ENCODE measurements at places on chromosomes 7 and 10. TPM values are rescaled to one million over a fixed set of nuclear protein-coding genes. Genes with fewer than 3 reads are reported as not detected.

DNA sequence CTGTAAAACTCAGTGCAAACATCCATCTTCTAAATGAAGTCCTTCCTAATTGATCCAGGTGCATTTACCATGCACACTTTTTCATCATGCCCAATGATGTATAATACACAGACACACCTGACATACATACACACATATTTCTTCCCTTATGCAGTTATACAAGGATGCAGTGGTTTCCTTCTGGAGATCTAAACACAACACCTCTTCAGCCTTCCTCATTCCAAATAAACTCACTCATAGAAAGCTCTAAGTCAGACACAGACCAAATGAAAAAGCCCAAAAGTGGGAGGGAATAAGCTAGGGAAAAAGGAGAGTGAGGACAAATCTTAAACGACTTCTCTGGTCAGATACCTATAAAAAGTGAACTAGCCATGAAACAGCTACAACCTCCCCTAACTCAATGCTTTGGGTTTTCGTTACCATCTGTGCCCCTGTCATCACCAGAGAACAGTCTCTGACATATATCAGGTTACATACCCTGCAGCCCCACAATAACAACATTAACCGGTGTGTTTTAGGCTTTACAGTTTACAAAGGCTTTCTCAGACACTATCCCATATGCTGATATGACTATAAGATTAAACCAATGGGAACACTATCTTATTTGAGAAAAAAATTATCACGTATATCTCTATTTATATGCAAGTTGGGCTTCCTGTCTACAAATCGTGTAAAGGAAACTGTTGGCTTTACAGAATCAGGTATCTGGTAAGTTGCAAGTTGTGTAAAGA, 675.2 kb downstream of the PHTF2 start:
- DNase-seq = no peak

GRCh38 chr10:123771877-123772644, 105.9 kb downstream of the GPR26 start:
- no peak for DNase-seq

- no peak for DNase-seq
These were observed 5.7 kb upstream of the PON2 start for GRCh38 chr7:95440394-95441038.

Gene AKR1E2
- polyA plus RNA-seq = 7.9 TPM

GRCh38 chr7:125670926-125671572, 741.4 kb upstream of the POT1 start:
- peak; percentile 12 for DNase-seq

DNA sequence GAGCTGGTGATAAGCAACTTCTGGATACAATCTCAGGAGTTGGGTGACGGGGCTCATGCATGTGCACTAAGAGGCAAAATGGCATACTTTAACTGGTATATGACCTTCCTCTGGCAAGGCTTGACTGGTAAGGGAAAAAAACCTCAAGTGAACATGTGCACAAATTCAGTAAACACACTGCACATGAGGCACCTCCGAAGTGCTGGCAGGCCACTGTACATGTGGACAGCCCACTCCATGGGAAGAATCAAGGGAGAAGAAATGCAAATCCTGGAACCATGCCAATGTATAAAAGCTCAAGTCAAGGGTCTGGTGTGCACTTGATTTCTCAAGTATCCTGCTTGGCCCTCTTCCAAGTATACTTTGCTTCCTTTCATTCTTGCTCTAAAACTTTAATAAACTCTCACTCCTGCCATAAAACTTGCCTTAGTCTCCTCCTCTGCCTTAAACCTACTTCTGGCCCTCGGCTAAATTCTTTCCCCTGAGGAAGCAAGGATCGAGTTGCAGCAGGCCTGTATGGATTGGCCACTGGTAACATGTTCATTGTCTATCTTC, 167.2 kb downstream of the RAMP3 start:
- DNase-seq = no peak

DNA sequence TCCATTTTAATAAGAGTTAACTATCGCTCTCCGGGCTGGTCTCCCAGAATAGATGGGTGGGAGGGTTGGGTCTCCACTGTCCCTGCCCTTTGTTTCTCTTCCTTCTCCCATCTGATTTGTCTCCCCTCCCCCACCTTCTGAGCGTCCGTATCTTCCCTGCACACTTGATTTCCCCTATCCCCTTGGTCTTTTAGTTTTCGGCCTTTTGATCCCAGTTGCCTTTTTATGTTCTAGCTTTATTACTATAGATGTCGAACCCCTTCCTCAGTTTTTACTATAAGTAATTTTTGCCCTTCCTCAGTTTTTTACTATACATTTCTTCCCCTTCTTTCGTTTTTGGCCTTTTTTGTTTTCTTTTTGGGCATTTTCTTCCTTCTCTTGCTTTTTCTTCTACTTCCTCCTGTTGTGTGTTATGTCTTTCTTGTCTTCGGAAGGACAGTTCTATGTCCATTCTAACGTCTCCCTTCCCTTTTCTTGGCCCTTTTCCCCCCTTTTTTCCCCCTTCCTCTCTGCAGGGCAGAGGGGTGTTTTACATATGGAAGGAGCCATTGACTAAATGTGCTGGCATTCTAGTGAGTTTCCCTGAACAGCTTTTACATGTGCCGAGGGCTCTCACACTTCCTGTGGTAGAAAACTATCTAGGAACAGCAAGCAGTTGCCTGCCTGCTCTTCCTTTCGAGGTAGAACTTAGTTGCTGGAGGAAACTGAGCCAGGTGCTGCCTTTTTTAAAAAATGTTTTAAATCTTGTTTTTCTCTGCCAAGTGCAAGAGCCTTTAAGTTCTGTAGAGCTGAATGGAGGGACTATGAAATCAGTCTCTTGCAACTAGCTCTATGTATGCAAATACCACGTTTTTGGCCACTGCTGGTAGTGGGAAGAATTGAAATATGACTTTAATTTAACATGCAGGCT, 2.8 kb downstream of the TET1 start:
- no peak for DNase-seq

All from left renal cortex interstitium (tissue), 4 donors.